ENCODE measurements at places on chromosomes 11 and 22.

DNA sequence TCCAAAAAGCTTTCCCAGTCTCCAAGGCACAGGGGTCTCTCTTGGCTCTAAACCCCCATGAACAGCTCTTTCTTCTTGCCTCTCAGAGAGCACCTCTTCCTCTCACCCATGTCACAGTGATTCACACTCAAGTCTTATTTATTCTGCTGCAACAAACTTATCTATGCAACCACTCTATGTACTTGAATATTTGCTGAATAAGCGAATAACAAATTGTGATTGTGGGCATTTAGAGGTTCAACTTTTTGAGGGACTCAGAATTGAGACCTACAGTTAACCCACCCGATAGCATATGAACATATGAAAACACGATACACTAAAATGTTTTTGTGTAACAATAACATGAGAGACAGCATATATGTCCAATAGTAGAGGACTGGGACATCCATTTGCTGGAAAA, 137.1 kb upstream of the NARS2 start:
- no peak for DNase-seq

DNA sequence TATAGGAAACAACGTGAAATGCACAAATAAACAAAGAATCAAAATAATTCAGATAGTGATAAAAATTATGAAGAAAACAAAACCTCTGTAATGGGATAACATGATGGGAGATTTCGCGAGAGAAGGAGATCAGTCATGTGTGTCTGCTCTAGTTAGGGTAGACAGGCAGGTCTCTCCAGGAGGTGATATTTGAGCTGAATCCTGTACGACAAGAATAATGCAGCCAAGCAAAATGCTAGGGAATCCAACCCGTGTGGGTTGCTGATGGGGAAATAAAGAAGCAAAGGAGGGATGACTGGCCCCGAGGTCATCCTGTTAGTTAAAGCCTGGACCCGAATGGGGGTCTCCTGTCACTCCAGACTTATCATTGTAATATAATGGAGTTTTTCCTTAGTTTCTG, 16.0 kb downstream of the MAML2 start:
- DNase-seq = no peak

DNA sequence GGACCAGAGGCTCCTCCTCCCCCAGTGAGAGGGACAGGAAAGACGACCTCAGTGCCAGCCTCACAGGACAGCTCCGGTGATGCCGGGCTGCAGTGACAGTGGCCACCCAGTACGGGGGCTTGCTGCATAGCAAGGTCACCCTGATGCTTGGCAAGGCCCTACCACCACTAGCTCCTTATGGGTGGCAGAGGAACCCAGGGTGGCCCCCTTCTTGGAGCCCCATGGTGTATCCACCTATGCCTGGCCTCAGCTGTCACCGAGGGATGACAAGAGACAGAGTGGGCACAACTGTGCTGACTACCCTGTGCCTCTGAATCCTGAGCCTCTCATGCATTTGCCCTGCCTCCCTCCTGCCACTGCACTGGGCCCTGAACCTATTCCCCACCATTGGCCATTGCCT, 809.2 kb downstream of the TBC1D22A start:
- no peak for DNase-seq

GRCh38 chr11:44203270-44204043, 106.5 kb downstream of the ALX4 start:
- DNase-seq = no peak

GRCh38 chr11:45988921-45989320, 66.5 kb downstream of the LARGE2 start:
- DNase-seq = no peak

GRCh38 chr22:40400159-40400558, 29.8 kb downstream of the SGSM3 start:
- DNase-seq = no peak

DNA sequence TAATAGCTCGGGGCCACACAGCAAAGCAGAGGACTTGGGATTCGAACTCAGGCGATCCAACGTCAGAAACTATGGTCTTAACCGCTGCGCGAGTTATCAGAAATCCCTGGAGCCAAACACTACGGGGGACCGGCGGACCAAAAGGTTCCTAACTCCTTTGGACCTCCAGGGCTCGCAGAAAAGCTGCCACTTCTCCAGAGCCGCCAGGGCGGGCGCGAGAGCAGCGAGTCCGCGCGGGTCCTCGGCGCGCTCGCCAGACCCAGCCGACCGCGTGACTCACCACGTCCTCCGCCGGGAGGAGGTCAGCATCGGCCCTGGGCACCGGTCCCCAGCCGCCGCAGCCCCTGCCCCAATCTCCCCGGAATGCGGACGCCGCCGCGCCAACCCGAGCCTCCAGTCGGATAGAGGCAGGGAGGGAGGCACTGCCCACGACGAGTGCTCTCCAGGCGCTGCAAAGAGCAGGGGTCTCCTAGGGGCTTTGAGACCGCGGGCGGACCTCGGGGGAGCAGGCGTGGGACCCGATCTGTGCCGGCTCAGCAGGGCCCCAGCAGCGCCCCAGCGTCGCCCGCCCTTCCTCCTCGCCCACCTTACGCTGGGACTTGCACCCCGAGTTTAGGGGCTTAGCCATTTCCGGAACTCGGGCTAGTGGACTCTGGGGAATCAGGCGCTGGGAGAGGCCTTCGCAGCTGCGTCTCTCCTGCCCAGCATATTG, 6.2 kb upstream of the ALX4 start:
- DNase-seq = no peak

DNA sequence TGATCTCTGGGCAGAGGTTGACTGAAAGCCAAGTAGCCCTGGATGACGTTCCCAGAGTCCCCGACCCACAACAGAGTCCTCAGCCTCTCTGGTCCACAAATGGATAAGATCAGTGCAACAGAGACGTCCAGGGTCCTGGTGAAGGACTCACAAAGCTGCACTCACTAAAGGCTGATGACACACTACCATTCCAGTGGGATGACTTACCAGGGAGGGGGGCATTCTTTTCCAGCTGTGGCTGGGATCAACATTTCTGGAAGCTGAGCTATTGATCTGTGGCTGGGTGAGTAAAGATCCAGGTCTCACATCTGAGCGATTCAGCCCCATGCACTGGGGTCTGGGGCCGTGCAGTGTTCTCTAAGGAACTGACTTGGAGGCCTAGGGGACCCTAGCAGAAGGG, 296.2 kb downstream of the NTM start:
- DNase-seq = peak; percentile 52

DNA sequence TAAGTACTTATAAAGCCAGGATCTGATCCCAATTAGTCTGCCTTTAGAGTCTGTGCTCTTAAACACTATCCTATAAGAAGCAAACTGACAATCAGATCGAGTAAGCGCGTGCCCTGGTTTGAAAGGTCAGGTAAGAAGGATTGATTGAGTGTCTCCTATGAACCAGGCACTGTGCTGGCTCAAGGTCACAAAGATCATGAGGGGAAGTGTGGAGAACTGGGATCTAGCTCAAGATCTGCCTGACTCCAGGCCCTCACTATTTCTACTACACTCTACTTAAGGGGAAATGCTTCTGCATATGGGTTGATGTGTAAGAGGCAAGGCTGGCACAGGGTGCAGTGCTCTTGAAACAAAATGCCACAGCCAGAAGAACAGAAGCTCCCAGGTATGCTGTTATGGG, 77.0 kb downstream of the ME3 start:
- DNase-seq = no peak

DNA sequence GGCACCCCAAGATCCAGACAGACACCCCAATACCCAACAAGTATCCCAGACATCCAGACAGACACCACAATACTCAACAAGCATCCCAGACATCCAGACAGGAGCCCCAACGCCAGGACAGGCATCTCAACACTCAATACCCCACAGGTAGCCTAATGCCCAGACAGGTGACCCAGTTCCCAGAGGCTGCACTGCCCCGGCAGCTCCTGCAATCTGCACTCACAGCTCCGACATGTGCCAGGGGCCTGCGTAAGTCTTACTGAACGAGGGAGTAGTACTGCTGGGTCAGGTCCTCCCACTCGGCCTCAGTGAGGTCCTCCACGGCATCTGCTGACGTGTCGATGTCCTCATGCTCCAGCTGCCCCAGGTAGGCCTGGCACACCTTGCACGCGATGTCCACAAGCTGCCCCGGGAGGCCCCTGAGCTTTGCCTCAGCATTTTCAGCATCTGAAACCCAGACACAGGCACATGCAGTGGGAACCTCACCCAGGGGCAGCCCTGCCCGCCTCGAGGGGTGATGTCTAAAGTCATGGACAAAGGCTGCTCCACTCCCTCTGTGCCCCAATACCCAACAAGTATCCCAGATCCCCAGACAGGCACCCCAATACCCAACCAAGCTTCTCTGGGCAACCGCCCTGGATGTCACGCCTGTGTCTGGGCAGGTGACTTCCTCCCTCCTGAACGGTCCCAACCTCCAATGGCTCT, 16.6 kb downstream of the TTLL8 start:
- DNase-seq = no peak

DNA sequence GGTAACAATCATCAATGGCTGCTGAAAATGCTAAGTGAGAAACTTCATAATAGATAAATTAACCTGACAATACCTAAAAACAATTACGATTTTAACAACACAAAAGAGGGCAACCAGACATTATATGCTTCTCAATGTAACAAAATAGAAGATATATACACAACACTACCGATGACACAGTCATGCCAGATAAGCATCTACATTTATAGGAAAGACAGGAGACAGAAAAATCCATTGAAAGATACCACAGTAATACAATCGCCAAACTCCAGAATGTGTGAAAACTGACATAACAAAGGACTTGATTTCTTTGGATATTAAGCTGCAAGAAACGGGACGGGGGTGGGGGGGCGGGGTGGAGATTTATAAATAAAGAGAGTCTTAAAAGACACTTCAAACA, 28.3 kb downstream of the USP28 start:
- no peak for DNase-seq

- no peak for DNase-seq
Measured at GRCh38 chr11:97996762-97997161, 1024.0 kb upstream of the CNTN5 start.

DNA sequence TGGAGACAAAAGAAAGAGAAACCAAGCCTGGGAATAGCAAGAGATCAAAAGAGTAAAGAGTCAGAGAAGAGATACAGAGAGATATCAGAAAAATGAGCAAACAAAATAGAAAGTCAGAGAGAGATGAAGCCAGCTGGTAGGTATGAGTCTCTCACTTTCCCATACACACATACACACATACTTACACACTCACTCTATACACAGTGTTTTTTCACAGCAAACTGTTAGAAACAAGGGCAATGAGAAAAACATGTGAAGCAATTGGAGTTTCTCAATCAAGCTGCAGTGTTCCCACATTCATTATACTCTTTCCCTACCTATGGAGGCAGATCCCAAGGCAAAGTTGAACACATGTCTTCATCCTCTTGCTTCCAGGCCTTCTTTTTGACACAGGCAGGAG, 2.6 kb upstream of the NLRP10 start:
- DNase-seq = no peak

- peak; percentile 45 for DNase-seq
Measured at GRCh38 chr11:65110354-65110861, 1.3 kb upstream of the TM7SF2 start.

- DNase-seq = no peak
Measured at GRCh38 chr11:134503596-134503995, 91.6 kb upstream of the B3GAT1 start.

GRCh38 chr22:35526333-35526979, 14.2 kb upstream of the RASD2 start:
- no peak for DNase-seq

DNA sequence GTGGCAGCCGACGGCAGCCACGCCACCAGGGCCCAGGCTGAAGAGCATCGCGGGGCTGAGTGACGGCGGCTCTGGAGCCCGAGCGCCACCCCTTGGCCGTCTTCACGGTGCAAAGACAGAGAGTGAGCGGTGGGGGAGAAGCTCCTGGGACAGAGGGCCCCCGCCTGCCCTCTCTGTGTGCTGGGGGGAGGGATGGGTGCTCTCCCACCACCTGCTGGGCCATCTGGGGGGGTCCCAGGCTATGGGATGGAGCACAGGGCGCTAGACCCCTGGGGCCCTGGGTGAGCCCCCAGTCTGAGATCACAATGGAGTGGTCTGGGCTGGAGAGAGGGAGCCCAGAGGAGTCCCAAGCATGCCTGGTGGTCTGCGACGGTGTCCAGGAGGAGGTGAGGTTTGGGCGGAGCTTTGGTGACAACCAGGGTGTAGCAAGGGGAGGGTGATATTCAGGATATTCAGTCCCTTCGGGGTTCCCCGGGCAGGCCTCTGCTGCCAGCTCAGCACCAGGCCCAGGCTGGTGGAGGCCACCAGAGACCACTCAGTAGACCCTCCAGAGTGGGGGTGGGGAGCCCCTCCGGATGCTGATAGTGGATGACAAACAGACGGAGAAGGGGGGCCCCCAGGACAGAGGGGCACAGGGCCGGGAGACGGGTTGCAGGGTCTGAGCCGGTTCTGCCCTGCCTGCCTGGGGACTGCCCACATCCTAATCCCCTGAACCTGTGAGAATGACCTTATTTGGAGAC, 78.1 kb upstream of the PRR5 start:
- DNase-seq = no peak

DNA sequence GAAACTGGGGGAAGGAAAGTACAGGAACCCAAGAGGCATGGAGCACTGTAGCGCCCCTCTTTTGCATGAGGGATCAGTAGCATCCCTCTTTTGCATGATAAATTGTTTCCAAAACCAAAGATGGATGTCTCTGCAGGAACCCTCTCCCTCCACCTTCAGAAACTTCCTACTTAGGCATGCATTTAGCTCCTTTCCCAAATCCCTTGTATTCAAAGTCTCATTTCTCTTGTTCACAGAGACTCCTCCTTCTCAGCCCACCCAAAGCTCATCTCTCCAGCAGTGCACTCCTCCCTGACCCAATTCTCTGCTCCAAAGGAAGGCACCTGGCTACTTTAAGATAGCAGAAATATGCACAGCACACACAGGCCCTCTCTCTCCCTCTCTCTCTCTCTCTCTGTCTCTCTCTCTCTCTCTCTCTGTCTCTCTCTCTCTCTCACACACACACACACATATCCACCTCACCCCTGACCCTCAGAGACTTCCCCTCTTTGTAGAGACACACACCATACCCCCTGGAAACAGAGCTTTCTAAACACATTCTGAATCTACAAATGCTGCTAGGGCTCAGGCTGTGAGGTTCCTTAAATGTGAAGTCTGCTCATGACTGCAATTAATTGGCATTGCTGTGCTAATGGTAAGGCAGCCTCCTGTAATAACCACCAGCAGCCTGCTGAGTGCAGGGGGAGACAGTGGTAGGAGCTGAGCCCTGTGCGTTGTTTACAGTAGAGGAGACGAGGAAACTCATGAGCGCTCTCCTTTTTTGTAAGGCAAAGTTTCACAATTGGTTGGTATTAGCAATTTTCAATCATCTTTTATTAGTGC, 519.6 kb downstream of the NTM start:
- no peak for DNase-seq

All from fibroblast of skin of left quadriceps (primary cell).